ENCODE measurements at places on chromosomes 3 and 15. TPM values are rescaled to one million over a fixed set of nuclear protein-coding genes. Genes with fewer than 3 reads are reported as not detected.

POTEB gene
- not detected for total RNA-seq

CIDEC gene
- not detected for total RNA-seq

NPRL2 gene
- 26.2 TPM for total RNA-seq

EPHA6 gene
- total RNA-seq, result not detected

KBTBD8 gene
- 6.2 TPM for total RNA-seq

GP5 gene
- total RNA-seq, result not detected

AQP9 gene
- total RNA-seq, result not detected

PGBD4 gene
- 2.5 TPM for total RNA-seq

RASGRF1 gene
- total RNA-seq, result 8.7 TPM

FGD5 gene
- 5.3 TPM for total RNA-seq

IL5RA gene
- not detected for total RNA-seq

EFCC1 gene
- not detected for total RNA-seq

MUSTN1 gene
- total RNA-seq, result 1.3 TPM

ADCY5 gene
- total RNA-seq, result 0.10 TPM

DPPA4 gene
- total RNA-seq, result 0.10 TPM

NRROS gene
- 2.7 TPM for total RNA-seq
